ENCODE measurements at places on chromosomes 4 and X.

GRCh38 chr4:25506032-25506571, 129.0 kb downstream of the ANAPC4 start:
- no peak for DNase-seq

DNA sequence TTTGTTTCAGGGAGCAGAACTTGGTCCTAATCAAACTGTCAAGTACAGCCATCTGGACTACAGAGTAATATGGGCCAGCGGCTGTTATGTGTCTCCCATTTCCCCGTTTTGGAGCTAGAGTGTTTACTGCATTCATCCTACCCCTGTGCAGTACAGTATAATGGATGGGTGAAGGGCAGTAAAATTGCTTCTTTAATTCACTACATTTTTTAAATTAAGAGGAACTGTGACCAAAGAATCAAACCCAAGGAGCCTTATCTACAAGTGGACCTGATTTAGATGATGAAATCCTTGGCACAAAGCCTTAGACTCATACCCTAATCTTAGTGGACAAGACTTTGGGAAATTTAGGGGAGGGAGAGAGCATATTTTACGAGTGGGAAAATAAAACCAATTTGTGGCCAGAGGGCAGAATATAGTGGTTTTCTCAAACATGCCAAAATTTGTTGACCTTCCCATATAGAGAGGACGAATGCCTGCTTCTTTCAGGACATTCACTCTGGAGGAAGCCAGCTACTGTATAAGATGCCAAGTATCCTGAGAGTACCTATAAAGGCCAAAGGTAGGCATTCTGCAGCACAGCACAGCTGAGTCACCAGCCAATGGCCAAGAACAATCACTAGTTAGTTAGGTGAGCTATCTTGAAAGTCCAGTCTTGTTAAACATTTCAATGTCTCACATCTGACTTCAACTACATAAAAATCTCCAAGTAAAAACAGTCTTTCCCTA, 253.8 kb upstream of the KCNIP4 start:
- DNase-seq = no peak

- no peak for DNase-seq
Observed at GRCh38 chr4:54723820-54724219, 66.1 kb downstream of the KIT start.

DNA sequence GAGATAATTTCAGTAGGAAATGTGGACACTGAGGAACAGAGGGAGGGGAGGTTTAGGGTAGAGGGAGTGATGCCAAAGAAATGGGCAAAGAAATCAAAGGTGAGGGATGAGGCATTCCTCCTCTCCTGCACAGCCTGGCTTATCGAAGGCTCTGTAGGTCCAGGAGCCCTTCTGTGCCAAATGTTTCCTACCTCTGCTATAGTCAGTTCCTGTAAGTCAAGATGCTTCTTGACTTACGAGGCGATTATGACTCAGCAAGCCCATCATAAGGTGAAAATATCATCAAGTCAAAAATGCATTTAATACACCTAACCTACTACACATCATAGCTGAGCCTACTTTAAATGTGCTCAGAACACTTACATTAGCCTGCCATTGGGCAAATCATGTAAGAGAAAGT, 60.0 kb upstream of the ARHGAP24 start:
- DNase-seq = no peak

DNA sequence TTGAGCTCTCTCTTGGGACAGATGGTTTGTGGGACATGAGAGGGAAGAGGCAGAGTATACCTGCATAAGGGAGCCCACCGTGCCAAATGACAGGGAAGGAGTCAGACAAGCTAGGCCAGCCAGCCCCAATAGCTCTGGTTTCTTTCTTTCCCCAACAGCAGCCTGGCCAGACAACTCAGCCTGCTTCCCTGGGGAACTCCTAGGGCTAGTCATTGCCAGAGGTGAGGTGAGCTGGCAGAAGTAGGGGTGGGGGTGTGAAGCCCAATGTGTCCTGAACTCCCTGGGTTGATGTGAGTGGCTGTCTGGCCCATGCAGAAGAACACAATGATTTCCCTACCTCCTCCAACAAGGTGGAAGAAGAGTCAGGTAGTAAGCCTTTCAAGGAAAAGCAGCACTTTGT, 135.5 kb downstream of the AMMECR1 start:
- DNase-seq = no peak

DNA sequence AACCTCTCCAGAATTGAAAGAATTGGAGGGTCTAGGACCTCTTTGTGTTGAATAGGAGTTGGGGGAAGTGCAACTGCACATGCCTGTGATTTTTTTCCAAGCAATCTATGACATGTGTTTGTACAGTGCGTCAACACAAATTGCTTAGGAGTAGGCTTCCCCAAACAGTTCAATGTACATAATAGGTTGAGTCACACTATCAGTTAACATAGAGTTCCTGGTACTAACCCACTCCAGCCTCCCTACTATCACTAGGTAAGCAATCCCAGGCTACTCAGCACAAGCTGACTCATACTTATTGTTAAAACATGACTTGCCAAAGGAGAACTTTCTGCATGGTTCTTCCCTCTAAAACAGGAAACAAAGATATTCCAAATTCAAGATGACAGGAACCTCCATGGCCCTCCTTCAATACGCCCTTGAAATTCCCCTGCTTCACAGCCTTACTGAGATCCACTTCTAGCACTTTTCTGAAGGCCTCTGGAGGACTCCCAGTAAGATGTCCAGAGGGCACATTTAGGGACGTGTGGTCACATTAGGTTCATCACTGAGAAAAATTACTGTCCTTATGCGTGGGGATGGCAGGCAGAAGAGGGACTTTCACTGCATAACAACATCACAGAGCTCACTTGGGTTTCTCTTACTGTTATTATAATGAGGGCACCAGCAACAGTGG, 8.4 kb upstream of the VSIG1 start:
- DNase-seq = no peak

- no peak for DNase-seq
Observed at GRCh38 chr4:42391355-42391664, 6.0 kb upstream of the SHISA3 start.

DNA sequence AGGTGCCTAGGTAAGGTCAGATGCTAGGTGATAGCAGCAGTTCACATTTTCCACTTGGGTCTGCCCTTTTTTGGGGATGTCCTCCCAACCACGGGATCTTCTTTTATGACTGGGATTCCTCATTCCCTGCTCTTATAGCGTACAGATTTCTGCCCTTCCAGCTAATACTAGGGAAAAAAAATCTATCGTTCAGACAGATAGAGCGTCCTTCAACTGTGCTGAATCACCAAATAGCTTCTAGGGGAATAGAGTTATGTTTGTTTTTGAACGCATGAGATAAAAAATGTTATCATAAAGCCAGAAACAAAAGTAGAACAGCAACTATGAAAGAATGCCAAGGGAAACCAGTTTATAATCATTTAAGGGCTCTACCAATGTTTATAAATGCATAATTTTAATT, 13.0 kb downstream of the RAP2C start:
- DNase-seq = no peak

GRCh38 chrX:150316564-150316963, 46.6 kb upstream of the MAMLD1 start:
- no peak for DNase-seq

- DNase-seq = no peak
Observed at GRCh38 chr4:123995936-123996335, 599.3 kb downstream of the SPRY1 start.

GRCh38 chr4:148445860-148446330, 3.7 kb upstream of the NR3C2 start:
- DNase-seq = no peak

DNA sequence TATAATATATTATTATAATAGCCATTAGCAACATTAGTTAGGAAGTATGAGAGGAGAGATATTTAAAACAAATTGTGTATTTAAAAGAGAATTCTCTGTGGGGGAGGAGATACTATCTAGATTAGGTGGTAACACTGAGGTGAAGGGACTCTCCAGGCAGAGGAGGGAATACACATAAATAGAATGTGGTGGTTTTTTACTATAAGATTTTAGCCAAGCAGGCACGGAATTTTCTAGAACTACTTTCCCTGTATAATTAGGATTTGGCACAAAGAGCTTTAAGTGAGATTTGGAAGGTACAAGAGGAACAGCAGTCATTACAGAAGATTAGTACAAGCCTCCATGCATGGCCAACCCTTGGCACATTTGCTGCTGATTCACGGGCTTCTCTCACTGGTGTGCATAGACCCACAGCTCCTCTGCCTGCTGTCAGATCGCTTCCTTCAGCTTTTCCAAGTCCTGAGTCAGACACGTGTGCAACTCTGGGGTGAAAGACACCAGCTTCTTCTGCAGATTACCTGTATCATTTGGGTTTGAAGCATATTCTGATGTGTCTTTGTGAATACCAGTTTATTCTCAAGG, 685.5 kb downstream of the KCTD8 start:
- no peak for DNase-seq

DNA sequence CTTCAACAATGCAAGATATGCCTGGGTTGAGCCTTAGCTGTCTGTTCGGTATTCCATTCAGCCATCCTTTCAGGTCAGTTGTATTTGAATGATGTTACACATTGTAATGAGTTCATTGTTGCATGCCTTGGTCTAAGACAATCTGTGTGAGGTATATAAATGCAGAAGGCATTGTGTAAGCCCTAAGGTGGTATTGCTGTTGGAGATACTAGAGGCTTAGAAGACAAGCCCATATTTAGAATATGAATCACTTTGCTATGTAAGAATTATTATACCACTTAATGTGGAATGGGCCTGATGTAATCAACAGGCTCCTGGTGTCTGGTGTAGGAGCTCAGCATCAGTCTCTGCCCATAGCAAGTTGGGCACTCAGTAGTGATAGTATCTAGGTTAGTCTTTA, 473.4 kb upstream of the GNPDA2 start:
- no peak for DNase-seq

All from NCI-H2107 (cell line).